ENCODE measurements at places on chromosomes 1 and 21.

GRCh38 chr1:46948629-46949416 is 7.5 kb upstream of the CYP4A11 start:
- no peak for DNase-seq

DNA sequence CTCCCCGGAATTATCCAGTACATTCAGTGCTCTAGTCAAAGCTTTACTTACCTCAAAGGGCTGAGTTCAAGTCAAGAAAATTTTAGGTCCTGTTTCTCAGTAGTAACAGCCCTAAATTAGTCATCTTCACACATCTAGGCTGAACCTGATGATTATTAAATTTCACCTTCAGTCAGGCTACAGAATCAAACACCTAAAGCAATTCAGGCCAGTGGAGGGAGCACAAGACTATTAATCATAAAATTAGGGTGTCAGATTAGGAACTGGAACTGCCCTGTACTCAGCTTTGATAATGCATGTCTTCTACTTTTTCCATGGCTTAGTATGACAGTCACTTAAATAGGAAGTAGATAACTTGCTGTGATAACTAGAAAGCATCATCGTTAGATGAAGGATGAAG is 28.4 kb upstream of the BCAS2 start:
- DNase-seq: no peak

DNA sequence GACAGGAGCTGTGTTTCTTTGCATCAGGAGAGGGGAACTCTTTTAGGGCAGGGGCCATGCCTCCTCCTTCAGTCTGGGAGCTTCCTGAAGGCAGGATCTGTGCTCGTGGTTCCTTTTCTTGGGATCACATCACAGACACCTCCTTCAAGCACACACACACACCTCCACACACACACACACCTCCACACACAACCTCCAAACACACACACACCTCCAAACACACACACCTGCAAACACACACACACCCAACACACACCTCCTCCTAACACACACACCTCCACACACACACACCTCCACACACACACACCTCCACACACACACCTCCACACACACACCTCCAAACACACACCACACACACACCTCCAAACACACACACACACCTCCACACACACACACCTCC is 10.5 kb downstream of the LGR6 start:
- no peak for DNase-seq

- DNase-seq: no peak
These were observed 77.2 kb upstream of the TARDBP start for GRCh38 chr1:10935246-10935645.

DNA sequence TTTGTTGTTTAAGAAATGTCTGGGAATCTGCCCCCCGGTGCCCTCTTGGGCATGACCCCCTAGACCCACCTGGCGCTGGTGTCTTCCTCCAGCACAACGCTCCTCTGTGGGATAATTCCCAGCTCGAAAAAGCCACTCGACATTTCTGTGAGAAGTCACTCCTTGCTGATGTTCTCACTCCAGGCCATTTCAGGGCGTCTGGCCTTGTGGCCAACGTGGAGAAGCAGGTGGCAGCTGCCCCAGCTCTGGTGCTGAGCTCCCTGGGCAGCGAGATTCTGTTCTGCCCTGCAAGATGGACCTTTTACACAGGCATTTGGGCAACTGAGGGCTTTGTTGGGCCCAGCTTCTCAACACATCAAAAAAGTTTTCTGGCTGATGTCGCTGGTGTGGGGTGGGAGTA is 147.7 kb upstream of the WNT4 start:
- no peak for DNase-seq

DNA sequence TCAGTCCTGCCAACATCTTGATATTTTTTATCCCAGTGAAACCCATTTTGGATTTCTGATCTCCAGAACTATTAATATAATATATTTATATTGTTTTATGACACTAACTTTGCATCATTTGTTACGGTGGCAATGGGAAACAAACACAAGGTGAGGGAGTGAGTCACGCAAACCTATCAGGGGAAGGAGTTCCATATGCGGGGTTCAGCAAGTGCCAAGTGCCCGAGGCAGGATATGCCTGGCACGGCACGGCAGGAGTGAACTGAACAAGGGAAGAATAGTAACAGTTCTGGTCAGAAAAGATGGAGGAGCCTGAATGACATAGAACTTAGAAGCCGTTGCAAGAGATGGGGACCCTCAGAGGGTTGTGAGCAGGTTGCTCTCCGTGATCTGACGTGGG is 7.7 kb upstream of the IL10RB start:
- DNase-seq: no peak

DNA sequence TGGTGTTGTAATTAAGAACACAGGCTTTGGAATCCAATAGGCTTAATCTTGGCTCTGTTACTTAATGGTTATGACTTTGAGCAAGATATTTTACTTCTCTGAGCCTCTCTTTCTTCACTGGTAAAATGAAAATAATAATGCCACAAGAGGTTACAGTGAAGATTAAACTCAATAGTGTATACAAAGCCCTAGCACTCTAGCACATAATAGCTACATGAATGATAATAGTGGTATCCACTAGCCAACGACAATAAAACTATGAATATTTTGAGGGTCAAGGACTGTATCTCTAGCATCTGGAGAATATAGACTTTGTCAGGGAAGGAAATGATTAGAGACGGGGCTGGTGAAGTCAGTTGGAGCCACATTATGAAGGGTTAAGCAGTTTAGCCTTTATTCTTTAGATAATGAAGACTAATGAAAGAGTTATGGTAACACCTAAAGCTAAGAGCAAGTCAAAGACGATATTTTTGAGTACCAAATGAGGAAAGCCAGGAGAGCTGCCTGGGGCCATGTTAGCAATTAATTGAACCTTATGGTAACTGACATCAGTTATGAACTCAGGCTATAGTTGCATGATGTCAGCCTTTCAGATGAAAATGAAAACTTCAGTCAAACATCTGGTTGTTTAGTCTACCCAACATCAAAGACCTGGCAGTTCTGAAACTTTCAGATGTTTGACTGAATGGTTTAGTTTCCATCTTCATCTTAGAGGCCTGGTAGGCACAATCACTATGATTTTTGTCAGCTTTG is 32.8 kb upstream of the RNF11 start:
- no peak for DNase-seq
